ENCODE measurements at places on chromosomes 5 and 9. TPM values are rescaled to one million over a fixed set of nuclear protein-coding genes. Genes with fewer than 3 reads are reported as not detected.

P4HA2 gene
- total RNA-seq, result 8.9 TPM

LMX1B gene
- total RNA-seq, result not detected

PCDHB7 gene
- total RNA-seq, result 2.0 TPM

TMEM252 gene
- total RNA-seq, result not detected

FIBCD1 gene
- 2.4 TPM for total RNA-seq

GRCh38 chr5:124907098-124907644 is 160.7 kb upstream of the ZNF608 start:
- ATAC-seq, result no peak

DNA sequence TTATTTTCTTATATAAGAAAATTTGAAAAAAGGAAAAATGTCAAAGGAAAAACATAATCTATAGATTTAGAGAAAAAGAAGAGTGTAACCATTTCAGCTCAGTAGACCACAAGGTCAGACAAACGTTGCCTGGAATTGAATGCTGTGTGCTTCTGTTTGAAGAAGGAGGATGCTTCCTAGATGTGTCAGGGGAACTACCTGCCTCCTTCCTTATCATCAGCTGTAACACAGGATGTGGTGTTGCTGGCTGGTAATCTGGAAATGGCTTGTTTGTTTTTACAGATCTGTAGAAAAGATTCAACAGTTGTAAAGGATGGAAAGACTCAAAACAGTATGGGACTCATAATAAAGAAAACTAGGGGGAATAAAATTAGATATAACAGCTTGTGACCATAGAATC is 160.7 kb upstream of the MEF2C start:
- no peak for ATAC-seq

- ATAC-seq, result peak; percentile 3
Measured at GRCh38 chr5:132294728-132295504, 722 bp downstream of the SLC22A4 start.

DNA sequence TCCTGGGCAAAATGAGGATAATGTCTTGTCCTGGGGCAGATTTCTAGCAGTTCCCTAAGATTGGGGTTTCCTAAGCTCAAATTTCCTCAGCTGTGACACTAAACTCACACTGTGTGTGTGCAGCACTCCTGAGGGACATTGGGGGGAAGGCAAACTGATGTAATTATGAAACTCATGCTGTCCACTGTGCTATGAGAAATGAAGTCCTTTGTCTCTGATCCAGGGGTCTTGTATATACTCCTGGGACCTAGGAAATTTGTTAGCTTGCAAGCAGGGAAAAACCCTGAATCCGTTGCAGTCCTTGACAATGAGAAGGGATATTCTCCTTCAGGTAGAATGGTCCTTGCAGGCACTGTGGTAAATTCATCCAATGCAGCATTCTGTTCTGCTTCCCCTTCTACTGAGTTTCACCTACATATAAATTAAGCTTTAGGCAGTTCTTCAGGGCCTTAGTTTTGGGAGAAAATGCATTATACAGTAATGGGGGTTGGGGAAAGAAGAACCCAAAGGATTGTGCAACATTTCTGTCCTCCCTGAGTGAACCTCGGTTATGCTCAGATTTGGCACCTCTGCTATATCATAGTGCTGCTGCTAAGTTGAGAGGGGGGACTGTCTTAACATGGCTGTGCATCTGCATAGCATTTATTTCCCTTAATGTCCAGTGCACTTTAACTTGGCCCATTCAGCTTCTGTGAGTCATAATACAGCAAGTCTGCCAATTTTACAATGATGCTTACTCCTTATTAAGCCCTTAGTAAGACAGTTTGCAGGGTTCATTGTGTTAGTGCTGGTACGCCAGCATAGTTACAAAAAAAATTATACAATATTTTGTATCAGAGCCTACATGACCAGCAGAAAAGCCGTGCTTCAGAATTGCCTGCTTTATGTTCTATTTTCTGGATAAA is 80.2 kb downstream of the PJA2 start:
- ATAC-seq, result peak; percentile 18

DNA sequence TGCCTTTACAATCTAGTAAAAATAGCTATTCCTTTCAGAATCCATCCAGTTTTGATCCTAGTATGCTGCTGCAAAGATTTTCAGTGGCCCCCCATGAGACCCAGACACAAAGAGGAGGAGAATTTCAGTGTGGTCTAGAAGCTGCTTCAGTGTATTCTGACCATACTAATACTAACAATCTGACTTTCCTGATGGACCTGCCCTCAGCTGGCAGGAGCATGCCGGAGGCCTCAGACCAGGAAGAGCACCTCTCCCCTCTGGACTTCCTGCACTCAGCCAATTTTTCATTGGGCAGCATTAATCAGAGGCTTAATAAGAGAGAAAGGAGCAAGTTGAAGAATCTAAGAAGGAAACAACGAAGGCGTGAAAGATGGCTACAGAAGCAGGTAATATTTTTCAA is 48.5 kb downstream of the RNF180 start:
- no peak for ATAC-seq

GRCh38 chr5:33631786-33632185 is 191.0 kb downstream of the TARS1 start:
- ATAC-seq, result peak; percentile 78
